Bone marrow (tissue), 2 donors: ENCODE measurements at places on chromosomes 16 and 17.

DNA sequence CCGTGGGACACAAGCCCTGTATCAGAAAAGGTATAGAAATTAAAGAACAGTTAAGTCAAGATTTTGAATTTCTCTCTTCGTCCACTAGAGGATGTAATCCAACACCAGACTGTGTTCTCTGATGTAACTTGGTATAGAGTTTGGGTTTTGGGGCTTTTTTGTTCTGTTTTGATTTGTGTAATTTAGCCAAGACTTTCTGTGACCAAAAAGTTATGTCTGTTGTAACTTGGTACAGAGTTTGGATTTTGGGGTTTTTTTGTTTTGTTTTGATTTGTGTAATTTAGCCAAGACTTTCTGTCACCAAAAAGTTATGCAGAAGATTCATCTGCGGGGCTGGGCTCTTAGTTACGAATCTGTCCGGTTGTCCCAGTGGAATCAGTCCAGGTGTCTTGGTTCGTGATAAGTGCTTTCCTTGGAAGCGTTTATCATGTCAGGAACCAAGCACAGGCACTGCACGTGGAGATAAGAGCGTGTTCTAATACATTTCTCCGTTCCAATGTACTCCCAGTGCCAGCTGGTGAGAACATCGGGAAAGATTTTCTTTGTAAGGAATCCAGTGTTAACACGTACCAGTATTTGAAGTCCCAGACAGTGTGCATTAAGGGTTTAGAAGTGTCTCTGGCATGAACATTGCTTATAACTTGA, 44.1 kb upstream of the SEC14L1 start:
- DNase-seq: no peak

GRCh38 chr17:50803676-50804075, 31.7 kb upstream of the WFIKKN2 start:
- DNase-seq: no peak

DNA sequence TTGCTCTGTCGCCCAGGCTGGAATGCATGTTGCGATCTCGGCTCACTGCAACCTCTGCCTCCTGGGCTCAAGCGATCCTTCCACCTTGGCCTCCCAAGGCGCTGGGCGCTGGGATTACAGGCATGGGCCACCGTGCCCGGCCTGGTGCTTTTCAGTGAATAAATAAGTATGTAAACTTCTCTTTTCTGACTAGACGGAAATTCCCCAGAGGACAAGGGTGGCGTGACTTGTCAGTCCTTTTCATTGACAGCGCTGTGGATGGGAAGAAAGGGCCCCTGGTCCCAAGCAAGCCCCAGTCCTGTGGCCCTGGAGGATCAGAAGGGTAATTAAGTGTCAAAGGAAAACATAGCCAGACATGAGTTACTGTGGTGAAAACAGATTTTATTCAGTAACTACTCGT, 9.6 kb upstream of the SPN start:
- DNase-seq: no peak

DNA sequence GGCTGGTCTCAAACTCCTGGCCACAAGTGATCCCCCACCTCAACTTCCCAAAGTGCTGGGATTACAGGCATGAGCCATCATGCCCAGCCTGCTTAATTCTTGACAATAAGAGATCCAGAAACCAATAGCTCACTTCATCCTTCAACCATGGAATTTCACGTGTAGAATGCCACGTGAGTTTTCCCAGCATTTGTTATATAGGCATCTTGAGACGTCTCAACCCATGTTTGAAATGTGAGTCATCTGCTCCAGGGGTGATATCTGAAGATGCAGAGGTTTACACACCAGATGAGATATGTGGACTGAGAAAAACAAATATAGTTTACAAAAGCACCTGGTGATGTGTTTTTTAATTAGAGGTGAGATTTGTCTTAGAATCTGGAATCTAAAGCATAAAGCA, 7.1 kb downstream of the TEKT3 start:
- no peak for DNase-seq
